Fibroblast of villous mesenchyme (primary cell): ENCODE measurements at places on chromosomes 6 and 20. TPM values are rescaled to one million over a fixed set of nuclear protein-coding genes. Genes with fewer than 3 reads are reported as not detected.

GRCh38 chr20:54560357-54560756, 85.0 kb downstream of the DOK5 start:
- no peak for DNase-seq

Gene ZMYND8
- total RNA-seq: 14.8 and 20.3 TPM in 2 replicates

Gene PROKR2
- not detected in 2 replicates for total RNA-seq

Gene TMEM217
- 2.9 and 3.5 TPM in 2 replicates for total RNA-seq

GRCh38 chr6:132520953-132521352, 8.0 kb upstream of the STX7 start:
- DNase-seq: no peak

Gene GGTLC1
- total RNA-seq: not detected in 2 replicates
